ENCODE measurements at places on chromosomes 3 and 15. TPM values are rescaled to one million over a fixed set of nuclear protein-coding genes. Genes with fewer than 3 reads are reported as not detected.

- DNase-seq = no peak
Observed at GRCh38 chr3:61060411-61060861, 190.8 kb downstream of the FHIT start.

DNA sequence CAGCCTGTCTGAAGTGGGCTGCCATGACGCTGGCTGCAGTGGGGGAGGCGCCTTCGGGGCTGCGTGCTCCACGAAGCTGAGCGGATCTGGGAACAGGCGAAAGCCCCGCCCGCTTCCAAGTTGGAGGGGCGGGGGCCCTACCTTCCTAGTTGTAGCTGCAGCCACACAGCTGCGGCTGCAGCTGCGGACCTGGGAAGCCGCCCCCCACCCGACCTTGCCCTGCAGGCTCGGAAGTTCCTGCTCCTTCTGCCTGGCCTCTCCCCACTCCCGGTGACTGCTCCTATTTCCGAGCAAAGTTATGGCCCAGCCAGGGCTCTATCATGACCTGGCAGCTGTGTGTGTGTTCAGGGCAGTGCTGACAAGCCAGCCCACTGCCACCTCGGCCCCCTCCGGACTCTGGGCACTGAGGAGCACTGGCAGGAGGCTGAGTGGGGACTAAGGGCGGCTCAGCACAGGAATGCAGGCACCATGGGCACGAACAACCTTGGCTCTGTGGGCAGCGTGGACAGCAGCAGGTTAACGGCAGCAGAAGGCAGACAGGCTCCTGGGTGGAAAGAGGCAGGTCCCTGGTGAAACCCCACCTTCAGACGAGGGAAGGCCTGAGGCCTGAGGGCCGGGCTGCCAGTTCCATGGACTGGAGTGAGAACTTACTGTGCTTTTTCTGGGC, 352.4 kb upstream of the TMCO5A start:
- no peak for DNase-seq

DNA sequence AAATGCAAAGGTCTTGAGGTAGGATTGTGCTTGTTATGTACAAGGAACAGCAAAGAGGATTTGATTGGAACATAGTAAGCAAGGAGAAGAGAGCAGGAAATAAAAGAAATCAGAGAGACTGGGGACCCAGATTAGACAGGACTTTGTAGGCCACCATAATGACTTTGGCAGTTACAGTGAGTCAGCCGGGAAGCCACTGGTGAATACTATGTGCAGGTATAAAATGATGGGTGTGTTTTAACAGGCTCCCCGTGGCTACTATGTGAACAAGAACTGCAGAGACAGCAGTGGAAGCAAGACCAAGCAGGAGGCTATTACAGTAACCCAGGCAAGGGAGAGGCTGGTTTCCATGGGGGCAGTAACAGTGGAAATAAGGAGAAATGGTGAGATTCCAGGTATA, 55.2 kb downstream of the NPTN start:
- no peak for DNase-seq

- DNase-seq = no peak
Observed at GRCh38 chr3:69384326-69384725, 1.6 kb downstream of the FRMD4B start.

DNA sequence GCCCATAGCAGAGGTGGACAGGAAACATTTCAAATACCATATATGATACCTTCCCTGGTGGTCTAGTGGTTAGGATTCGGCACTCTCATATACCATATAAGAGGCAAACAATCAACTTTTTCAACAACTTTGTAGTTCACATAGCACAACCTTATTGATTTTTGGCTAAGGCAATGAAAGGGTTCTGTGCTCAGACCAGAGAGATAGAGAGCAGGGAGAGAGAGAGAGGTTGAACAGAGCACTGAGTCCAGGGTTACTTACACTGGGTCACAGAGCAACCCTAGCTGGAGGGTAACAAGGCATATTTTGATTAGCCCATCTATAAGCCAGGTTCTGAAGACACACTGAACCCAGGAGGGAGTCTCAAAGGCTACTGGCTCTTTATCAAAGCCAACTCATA, 83.8 kb downstream of the PLCH1 start:
- no peak for DNase-seq

- DNase-seq = no peak
Observed at GRCh38 chr3:126962756-126963155, 20.2 kb upstream of the PLXNA1 start.

- no peak for DNase-seq
Observed at GRCh38 chr3:196207159-196207832, 3.9 kb downstream of the ZDHHC19 start.

GRCh38 chr3:181210275-181210674, 220.7 kb upstream of the DNAJC19 start:
- DNase-seq = peak; percentile 11

DNA sequence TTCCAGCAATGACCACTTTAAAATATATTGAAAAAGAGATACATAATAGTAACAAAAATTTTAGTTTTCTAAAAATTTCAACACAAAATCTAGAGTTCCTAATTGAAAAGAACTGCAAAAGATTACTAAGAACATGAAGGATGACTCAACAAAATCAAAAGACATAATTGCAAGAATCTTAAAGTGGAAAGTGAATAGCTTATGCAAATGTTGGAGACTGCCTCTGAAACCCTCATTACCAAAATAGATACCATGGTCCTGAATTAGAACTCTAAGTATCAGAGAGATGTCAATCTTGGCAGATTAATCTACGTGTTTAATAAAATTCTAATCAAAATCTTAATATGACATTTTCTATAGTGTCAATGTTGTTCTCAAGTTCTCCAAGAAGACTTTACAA, 60.7 kb upstream of the SGO1 start:
- DNase-seq = no peak

DNA sequence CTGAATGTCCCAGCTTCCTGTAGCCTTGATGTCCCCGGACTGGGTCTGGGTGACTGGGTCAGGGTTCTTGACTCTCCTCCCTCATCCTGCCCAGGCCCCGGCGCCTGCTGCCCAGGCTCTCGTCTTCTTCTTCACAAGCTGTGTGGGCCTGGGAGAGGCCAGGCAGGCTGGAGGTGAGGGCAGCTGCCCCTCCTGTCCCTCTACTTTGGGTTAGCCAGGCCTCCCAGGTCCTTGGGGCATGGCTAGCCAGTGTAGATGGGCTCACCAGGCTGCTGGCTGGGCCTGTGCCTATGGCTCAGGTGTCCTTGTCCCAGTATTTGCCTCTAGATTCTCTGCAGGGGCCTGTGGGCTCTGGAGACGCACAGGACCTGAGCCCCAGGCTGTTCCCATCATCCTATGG, 31.8 kb downstream of the TKT start:
- no peak for DNase-seq

DNA sequence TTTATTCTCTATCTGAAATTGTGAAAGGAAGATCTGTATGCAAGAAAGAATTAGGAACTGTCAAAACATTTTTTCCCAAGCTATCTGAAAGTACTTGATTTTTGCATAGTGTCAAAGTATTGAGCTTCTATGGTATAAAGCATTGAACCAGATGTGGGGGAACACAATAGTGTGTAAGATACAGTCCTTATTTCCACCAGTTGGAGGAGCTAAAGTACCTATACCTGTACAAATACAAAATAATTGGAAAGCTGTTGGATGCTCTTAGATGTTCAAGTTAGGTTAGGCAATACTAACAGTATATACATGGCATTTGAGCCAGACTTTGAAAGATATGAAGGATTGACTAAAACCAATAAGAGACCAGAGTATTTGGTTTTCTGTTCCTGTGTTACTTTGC, 148.4 kb downstream of the B3GALNT1 start:
- DNase-seq = peak; percentile 14

The ARGFX gene
- not detected for total RNA-seq

The FGF12 gene
- total RNA-seq = 1.8 TPM

The ABCC5 gene
- 52.0 TPM for total RNA-seq

Measured in astrocyte (in vitro differentiated cells and primary cell).